ENCODE measurements at places on chromosomes 2 and 18.

- DNase-seq = no peak
These were observed 44.0 kb downstream of the KIF3C start for GRCh38 chr2:25938345-25938744.

- DNase-seq = no peak
These were observed 325.5 kb downstream of the IRS1 start for GRCh38 chr2:226474131-226474530.

GRCh38 chr2:22481486-22482259 is 903.3 kb upstream of the KLHL29 start:
- no peak for DNase-seq

- no peak for DNase-seq
These were observed 4.3 kb upstream of the PDCD1 start for GRCh38 chr2:241862775-241863535.

DNA sequence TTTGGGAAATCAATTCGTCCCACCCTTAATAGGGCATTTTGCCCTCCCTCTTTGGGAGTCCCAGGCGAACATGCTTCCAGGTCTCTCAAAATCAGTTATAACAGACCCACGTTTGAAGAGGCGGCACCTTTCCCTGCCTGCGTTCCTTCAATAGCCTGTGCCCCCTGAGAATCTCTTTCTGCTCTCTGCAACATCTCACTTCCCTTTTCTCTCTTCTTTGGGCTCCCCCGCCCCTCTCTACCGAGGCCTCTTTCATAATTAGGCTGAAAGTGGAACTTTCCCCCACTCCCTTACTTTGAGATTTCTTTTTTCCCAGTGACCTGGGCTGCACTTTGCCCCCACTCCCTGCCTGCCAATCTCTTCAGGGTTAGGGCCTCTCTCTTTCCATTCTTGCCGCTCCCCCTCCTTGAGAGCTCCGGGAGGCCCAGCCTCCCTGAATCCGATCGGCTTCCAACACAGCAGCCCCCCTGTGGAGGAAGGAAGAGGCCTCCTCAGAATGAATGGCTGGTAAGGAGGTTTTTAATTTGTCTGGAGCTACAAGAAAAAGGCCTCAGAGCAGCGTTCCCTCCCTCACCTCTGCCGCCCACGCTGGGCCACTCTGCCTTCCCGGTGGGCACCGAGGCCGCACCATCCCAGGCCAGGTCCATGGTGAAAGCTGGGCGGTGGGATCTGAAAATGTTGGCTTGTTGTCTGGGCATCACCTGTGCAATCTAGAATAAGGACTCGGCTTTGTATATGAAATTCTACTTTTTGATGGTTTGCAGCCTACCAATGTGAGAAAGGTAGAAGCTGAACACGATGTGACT is 162.6 kb upstream of the SIX3 start:
- DNase-seq = no peak

DNA sequence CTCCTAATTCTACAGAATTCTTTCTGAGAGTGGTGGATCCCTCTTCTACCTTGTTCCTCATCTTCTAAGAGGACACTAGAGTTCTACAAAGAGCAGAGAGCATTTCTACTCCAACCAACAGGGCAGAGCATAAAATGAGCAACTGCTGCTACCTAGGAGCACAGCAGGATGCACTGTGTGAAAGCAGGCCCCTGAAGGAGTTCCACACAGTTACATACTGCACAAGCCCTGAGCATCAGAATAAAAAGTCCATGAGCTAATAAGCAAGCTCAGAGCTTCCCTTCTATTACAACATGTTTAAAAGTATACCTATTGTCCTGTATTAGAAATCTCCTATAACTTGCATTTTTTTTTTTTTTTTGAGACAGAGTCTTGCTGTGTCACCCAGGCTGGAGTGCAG is 8.4 kb downstream of the FHL2 start:
- DNase-seq = no peak

DNA sequence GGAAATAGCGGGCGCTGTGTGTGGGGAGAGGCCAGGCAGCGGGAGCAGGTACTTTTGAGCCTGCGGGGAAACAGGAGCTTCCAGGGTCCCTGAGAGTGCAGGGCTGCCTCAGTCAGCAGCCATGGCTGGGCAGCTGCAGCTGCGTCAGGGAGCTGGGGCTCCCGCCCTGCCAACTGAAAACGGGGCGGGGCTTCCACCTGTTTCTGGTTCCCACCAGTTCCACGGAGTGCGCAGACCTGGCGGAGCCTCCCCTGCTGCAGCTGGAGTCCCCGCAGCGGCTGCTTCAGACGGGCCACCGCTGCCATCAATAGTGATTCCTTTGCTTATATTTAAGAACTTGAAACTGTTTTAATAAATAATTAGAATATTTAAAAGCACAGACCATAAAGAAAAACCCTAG is 30.6 kb upstream of the RPRM start:
- DNase-seq = no peak

All from activated T-helper 1 cell treated with anti-CD3 and anti-CD28 coated beads, Interleukin-2, amount 50 U/mL, for 16 hours (primary cell).